ENCODE measurements at places on chromosomes 7 and 10.
A peak's percentile ranks its signal among the peaks of the same experiment; 100 is the strongest.

- DNase-seq, result no peak
These were observed 8.5 kb downstream of the GPER1 start for GRCh38 chr7:1096156-1097119.

DNA sequence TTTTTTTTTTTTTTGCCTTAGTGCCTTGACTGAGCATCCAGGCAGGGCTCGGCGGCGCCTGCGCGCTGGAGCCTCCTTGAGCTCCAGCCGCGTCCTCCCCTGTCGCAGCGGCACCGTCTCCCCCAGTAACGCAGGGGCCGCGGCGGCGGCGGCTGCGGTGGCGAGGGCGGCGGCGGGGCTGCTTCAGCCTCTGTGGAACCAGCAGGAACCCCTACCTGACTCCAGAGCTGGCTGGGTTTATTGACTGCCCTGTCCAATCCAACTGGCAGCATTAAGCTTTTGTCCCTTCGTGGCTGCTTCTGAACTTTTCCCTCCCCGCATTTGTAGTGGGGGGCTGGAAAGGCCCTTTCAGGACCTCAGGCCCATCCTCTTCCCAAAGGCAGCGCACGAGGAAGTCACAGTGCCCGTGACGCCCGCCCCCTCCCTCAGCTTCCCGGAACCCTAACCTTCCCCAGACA, at the start of gene GPR85:
TSS of gene GPR85 (minus strand) at position 397 of the 458 bp plus-strand sequence. CDS start 2,106 bp downstream, outside the sequence.
- DNase-seq, result peak; percentile 89

- DNase-seq, result no peak
These were observed 93.7 kb downstream of the SKIDA1 start for GRCh38 chr10:21431799-21432198.

DNA sequence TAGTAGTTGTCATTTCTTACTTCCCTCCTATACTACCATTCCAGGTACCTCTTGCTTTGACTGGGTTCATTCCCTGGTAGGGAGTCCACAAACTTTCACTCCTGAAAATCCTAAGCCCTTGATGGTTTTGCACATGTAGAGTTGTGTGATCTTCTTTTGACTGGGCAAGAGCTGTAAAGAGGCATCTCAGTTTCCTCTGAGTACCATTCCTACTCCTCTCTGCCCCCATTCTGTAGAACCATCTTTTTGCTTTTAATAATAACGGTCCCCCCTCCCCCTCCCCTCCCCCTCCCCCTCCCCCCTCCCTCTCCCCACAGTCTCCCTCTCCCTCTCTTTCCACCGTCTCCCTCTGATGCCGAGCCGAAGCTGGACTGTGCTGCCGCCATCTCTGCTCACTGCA, 16.4 kb downstream of the GARIN1A start:
- DNase-seq, result no peak

- peak; percentile 85 for DNase-seq
These were observed 14.4 kb upstream of the PANK1 start for GRCh38 chr10:89659143-89660131.

GRCh38 chr7:43417455-43417854, 165.5 kb upstream of the STK17A start:
- DNase-seq, result no peak

DNA sequence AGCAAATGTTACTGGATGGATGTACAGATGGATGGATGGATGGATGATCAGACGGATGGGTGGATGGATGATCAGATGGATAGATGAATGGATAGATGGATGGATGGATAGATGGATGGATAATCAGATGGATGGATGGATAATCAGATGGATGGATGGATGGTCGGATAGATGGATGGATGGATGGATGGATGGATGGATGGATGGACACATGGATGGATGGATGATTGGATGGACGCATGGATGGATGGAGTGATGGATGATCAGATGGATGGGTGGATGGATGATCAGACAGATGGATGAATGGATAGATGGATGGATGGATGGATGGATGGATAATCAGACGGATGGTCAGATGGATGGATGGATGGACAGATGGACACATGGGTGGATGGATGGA, 90.3 kb upstream of the TCF7L2 start:
- no peak for DNase-seq

GRCh38 chr7:15737601-15738000, 51.1 kb upstream of the MEOX2 start:
- no peak for DNase-seq

GRCh38 chr7:120991581-120991980, 3.1 kb downstream of the CPED1 start:
- peak; percentile 7 for DNase-seq

DNA sequence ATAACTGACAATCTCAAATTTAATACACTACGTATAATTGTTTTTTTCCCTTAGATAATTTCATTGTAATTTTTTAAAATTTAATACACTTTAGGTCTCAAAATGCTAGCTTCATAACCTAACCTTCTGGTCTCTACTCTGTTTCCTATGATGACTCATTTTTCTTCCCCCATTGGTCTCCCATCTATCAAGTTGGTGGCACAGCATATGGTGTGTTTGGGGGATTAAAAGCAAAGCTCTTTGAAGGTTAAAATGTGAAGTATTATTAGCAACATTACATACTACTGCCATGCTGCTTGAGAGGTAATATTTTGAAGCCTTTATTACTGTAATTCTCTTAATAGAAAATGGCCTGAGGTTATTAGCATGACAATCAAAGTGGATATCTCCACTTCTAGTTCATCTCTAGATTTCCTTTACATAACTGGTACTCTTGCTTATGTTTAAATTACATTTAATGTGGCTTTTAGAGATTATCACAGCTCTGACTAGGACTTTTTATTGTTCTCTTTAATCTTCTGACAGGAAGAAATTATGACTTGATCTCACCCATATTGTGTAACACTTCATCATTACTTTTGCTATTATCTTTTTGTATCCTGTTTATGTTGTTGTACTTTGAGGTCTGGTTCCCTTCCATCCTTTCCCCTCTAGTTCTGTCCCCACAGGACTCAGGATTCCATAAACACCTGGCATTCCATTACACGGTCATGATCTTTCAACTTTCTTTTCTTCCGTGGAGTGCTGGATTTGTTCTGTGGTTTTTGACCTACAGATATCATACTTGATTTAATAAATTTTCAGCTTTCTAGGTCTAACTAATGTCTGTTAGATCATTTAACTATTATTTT, 185.1 kb downstream of the SEMA3D start:
- DNase-seq, result no peak

DNA sequence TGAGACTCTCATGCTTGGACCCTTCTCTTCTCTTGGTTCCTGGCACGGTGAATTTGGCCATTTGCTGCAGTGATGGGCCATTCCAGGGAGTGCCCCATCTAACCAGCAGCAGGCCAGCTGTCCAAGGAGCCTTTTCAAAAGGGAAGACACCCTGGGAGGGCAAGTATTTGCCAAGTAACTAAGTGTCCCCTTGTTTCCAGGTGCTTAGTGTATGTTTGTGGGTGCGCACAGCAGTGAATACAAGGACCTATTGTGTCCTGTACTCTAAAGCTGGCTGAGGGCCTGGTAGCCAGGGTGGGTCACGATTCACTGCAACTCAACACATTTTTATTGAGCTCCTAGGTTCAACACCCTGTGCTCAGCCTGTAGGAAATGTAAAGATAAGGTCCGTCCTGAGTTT, 348.8 kb downstream of the RNLS start:
- DNase-seq, result no peak

- peak; percentile 14 for DNase-seq
These were observed 110.4 kb downstream of the TRIL start for GRCh38 chr7:28847681-28848080.

Data from AG08395 (cell line).